ENCODE measurements at places on chromosomes 1 and 21.

DNA sequence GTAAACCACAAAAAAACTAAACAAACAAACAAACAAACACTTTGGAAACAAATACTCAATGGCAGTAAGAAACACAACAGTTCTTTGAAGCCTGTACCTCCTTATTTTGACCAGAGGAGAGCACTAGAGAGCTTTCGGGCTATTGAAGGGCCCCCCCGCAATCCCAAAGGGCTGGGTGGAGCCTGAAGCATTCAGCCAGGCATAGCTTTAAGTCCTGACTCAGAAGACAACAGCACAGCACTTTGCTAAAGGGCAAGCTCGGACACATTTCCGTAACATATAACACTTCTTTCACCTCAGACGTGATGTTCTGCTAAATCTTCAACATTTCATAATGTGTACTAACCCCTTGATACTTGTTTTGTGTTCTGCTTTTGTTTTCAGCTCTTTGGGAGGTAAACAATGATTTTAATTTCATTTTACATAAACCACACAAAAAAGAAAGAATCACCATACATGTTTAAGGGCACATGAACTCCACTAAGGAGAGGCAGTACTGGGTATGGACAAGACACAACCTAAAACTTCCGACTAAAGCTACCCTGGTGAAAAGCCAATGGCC, 9.7 kb upstream of the SHCBP1L start:
- DNase-seq = peak; percentile 97

DNA sequence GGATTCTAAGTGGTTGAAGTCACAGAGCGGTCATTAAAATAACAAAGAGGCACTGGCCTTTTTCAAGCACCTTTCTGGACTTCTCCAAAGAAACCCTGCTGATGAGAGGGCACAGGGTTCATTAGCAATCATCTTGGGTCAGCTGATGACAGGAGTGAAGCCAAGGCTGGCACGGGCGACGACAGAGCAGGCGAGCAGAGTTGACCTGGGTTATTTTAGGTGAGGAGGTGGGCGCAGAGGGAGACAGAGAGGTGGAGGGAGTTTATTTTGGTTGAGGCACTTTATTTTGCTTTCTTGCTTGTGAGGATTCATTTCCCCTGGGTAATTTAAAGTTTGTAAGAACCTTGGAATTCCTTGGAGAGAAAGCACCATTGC, 57.9 kb downstream of the OLIG1 start:
- no peak for DNase-seq

DNA sequence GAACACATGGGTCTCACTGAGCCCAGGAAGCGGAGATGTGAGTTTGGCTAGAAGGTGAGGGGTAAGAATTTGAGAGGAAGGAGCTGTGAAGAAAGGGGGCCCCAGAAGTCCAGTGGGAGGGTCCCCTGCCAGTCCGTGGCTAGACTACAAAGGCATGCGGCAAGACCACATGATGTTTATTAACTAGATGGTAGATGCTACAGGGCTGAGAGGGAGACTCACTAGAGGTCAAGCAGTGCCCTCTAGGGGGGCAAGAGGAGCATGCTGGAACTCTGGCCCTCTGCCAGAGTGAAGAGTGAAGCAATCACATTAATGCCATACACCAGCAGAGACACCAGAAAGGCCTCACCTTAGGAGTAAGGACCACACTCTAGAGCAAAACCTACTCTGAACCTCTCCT, 12.2 kb downstream of the KIAA0319L start:
- peak; percentile 14 for DNase-seq

DNA sequence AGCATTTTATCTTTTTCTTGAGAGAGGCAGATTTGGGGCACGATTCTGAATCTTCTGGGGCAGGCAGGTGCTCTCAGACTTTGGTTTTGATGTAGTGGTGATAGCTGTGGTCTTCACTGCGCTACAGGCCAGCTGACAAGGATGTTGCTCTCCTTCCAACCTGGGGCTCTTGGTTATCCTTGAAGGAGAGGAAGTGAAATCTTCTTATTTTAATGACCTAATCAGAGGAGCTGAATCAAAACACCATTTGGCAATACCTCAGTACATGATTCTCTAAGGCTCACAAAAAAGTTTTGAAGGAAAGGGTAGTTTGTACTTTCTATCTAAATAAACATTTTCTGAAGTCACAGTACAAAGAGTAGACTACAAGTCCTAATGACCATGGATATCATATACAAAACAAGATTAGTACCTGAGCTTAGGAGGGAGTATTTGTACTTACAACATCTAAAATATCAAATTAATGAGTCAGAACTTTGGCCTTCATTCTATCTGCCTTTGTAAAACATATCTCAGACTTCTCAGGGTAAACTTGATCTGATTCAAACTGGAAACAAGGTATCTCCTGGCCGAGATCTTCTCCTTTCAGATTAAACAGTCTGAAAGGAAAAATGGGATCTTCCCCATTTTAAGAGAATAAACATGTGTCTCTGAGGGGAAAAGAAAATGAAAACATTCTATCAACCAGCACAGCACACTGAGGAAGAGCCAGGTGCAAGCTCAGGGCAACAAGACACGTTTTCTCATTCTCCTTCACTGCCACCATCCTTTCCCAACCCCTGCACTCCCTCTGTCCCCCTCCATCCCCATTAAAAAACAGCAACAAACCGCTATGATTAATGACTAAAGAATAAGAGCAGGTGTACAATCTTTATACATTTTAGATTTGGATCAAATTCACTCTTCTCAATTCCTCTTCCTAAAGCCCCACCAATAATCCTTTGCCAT, 69.2 kb downstream of the SH3GLB1 start:
- DNase-seq = peak; percentile 39

DNA sequence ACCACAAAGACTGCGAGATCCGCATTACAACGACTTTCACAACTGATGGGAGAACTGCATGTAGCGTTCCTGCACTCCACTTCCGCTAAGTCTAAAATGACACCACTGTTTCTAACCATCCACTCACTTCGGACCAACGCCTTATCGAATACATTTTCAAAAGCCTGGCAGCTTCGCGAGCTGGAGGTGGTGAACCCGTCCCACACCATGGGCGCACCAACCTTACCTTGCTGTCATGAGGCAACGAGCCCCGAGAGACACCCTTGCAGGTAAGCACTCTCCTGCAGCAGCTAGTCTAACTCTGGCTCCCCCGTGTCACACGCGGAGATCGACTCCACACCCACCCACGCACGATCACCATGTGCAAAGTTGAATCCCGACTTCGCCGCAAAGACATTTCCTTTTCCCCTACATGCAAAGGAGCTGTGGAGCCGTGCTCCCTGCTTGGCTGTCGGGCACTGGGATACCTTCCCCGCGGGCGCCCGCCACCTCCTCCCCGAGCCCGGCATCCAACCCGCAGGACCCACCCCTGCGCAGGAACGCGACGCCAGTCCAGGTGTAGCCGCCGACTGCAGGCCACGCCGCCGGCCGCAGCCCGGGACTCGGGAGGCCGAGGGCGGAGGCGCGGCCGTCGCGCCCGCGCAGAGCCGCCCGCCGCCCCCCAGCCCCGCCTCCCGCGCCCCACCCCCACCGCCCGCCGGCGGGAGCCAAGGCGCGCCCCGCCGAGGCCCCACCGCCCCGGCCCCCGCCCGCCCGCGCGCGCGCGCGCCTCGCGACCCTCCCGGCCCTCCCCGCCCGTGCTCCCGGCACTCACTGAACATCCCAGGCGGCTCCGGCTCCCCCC, 629 bp downstream of the TAF5L start:
- DNase-seq = peak; percentile 76

DNA sequence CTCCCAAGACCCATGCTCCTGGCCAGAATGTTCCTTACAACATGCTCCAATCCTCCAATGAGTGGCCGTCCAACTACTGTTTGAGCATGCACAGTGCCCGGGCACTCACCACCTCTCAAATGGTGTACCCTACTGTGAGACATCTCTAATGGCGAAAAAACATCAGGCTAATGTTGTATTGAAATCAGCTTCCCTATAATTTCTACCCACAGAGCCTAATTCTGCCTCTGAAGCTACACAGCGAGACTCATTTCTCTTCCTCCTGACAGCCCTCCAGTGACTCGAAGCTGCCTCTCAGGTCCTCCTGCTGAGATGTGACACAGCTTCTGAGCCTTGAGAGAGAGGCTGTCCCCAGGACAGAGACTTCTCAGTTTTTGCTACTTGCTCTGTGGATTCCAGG, 130.7 kb downstream of the FAM78B start:
- DNase-seq = no peak

- peak; percentile 63 for DNase-seq
These were observed 3.6 kb upstream of the INAVA start for GRCh38 chr1:200890818-200891773.

DNA sequence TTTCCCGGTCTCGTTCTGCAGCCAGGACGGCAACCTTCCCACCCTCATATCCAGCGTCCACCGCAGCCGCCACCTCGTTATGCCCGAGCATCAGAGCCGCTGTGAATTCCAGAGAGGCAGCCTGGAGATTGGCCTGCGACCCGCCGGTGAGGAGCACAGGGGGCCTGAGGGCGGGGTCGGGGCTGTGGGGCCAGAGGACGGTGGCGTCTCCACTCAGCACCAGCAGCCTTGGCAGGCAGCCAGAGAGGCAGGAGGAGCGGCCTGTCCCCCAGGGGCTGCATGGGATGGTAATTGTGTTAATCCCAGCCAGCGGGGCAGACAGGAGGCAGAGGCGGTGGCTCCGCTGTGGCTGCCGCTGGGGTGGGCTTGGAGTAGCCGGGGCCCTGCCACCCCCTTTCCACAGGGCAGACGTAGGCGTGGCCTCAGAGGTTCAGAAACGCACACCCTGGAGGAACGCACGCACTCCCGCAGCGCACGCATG, 12.1 kb downstream of the SAMD11 start:
- DNase-seq = no peak

GRCh38 chr1:6179564-6180175, 451 bp downstream of the CHD5 start:
- peak; percentile 40 for DNase-seq

DNA sequence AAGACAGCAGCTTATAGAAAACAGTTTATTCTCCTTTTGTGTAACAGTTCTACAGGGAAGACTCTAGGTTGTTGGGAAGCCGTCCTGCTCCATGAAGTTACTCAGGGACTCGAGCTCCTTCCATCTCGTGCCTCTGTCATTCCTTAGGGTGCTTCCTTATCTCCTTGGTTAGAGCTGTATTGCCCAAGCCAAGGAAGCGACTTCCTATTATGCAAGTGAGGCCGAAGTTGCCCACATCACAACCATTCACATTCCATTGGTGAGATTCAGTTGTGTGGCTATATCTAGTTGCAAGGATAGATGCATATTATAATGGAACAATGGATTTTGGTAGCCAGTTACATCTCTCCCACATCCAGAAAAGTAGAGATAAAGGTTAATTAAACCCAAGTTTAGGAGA, 9.0 kb downstream of the GSTM5 start:
- no peak for DNase-seq

DNA sequence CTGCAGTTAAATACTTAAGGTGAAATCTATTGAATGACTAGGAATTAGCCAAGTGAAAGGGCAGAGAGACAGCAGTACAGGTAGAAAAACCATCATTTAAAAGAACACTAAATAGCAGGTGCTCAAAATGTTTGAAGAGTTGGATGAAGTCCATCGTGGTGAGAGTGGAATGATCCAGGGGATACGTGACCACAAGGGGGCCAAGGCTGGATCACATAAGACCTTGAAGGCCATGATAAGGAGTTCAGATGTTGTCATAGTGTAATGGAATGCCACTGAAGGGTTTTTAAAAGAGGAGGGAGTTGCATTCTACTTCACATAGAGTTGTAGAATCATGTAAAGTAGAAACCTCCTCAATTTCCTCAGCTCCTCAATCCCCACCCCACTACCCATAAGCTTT, 34.8 kb upstream of the HOOK1 start:
- no peak for DNase-seq

DNA sequence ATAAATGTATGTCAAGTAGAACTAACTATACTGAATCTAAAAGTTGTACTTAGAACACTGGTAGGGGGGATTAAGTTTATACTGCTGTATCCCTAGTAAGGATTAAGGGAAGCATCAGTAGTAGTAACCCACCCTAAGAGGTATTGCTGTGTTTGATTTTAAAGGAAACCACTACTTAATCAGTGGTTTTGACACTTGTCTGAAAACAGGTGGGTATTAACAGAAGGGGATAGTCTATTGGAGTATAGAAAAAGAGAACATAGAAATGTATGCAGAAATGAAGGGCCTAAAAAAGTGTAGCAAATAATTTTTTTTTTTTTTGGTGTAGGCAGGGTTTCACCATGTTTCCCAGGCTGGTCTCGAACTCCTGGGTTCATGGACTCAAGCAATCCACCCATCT, 2.2 kb downstream of the MIGA1 start:
- DNase-seq = no peak

DNA sequence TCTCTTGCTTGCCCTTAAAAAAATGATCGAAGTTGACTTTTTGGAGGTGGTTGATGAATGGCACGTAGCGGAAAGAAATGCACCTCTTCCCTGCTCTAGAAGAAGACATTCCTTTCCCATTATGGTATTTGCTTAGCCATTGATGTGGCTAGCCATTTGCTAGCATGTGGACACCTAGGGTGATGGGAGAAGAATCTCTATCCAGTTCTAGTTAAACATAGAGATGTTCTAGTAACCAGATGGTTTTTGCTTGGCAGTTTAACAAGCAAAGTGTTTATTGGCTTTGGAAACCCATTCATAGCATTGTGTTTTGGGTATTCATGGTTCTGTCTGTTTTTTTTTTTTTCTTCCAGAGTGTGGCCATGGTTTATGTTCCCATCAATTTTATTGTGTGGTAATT, 78.9 kb downstream of the KCNJ6 start:
- no peak for DNase-seq

Data from adipocyte (in vitro differentiated cells).